Activated CD8-positive, alpha-beta memory T cell treated with anti-CD3 and anti-CD28 coated beads for 4 hours (primary cell): ENCODE measurements at places on chromosomes 2 and 18.

DNA sequence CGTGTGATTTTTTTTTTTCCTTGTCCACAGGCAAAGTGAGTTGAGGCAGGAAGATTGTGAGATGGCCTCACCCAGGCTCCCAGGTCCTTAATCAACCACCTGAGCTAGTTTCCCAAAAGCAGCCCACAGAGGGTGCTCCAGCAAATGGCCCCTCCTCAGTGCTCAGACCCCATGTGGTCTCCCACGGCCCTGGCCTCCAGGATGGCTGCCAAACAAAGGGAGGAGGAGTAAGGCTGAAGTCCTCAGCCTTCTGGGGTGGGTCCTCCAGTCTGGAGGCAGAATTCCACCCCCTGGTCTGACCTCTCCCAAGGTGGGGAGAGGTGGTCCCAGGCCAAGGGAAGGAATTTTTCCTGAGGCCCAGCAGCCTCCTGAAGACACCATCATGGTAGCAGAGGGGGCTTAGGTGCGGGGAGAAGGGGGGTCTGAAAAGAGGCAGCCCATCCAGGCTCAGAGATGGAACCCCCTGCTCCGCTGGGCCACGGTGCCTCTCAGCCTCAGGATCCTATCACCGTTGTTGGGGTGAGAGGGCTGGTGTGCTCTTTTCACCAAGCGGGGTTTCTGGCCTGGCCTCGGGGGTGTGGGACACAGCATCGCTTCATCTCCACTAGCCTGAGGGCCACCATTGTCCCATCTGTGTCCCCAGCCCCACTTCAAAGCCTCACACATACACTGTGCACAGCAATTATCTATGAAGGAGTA is 2.3 kb downstream of the NGEF start:
- no peak for DNase-seq

DNA sequence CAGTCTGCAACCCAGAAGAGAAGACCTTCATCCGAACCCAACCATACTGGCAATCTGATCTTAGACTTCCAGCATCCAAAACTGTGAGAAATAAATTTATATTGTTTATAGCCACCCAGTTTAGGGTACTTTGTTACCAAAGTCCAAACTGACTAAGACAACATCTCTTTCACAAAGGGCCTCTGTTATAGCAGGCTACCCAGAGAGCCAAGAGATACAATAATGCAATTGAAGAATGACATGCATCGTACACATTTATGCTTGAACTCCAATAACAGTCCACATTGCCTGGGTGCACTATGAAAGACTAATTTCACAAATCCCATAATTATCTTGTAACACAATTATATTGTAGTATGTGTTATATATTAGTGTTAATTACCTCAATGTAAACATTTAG is 39.1 kb upstream of the ANKRD44 start:
- no peak for DNase-seq

DNA sequence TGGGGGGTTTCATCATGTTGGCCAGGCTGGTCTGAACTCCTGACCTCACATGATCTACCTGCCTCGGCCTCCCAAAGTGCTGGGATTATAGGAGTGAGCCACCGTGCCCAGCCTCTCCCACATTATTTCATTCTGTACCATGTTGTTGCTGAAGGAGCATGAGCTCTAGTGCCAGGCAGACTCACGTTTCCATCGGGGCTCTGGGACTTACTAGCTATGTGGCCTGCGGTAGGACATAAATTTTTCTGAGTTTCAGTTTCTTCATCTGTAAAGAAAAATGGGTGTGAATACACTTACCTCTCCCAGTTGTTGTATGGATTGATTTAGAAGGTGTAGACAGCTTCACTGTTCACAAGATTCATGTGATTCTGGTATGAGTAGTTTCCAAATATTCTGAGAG is 30.8 kb upstream of the CCL20 start:
- no peak for DNase-seq

- DNase-seq: no peak
Observed at GRCh38 chr2:46544581-46544980, 65.2 kb downstream of the TMEM247 start.

- DNase-seq: no peak
Observed at GRCh38 chr2:47002480-47003381, 87.1 kb upstream of the MCFD2 start.

- no peak for DNase-seq
Observed at GRCh38 chr2:98747888-98748287, 17.0 kb upstream of the MGAT4A start.

GRCh38 chr2:171141320-171141719 is 19.4 kb downstream of the TLK1 start:
- DNase-seq: no peak

DNA sequence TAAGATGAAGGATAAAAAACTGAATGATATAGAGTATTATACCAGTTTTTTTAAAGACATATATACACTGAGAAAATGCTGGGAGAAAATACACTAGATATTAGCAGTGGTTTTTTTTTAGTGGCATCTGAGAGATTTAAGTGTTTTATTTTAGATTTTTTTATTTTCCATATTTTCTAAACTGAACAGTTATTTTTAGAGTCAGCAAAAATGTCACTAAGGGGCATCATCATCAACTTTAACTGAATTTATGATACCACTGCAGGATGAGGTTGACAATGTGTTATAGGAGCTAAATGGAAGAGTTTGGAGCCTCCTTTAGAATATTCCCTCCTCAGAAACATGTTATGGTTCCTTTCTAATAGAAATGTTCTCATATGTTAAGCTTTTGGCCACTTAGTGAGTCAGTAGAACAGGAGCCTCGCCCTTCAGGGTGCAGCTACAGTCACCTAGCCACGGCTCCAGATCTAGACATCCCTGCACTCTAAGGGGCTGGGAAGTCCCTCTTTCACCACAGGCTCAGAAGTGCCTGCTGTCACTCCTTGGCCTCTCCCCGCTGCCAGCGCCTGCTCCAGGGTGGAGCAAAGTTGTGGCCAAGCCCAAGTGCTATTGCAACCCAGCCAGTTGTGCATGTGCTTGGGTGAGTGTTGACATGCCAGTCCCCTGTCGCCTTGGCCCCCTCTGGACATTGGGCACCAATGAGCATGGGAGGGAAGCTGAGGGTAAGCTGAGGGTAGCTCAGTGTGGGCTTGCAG is 210.7 kb upstream of the RASGRP3 start:
- no peak for DNase-seq

GRCh38 chr18:58201733-58202730 is 158.0 kb downstream of the NEDD4L start:
- DNase-seq: no peak

DNA sequence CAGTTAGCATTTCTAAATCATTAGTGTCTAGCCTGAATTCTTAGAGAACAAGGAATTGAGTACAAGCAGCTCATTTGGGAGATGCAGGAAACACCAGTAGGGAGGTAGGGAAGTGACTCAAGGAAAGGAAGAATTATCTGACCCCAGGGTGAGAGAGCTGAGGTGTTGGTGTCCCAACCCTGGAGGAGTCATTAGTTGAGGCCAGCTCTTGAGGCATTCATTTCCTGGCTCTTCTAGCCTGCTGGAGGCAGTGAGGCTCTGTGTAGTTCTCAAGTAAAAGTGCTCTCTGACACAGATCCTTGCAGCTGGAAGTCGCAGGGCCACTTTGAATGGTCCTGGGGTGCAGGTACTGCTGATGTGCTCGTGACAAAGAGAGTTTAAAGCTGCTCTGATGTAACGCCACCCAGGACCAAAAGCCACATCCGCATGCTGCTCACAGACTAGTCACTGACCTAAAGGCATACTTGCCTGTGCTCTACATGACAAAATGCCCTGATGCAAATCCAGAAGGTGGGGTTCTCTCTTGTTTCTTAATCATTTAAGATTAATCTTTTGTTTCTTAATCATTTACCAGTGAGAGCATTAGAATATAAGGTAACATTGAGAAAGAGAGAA is 299.5 kb upstream of the LYPD1 start:
- DNase-seq: no peak

DNA sequence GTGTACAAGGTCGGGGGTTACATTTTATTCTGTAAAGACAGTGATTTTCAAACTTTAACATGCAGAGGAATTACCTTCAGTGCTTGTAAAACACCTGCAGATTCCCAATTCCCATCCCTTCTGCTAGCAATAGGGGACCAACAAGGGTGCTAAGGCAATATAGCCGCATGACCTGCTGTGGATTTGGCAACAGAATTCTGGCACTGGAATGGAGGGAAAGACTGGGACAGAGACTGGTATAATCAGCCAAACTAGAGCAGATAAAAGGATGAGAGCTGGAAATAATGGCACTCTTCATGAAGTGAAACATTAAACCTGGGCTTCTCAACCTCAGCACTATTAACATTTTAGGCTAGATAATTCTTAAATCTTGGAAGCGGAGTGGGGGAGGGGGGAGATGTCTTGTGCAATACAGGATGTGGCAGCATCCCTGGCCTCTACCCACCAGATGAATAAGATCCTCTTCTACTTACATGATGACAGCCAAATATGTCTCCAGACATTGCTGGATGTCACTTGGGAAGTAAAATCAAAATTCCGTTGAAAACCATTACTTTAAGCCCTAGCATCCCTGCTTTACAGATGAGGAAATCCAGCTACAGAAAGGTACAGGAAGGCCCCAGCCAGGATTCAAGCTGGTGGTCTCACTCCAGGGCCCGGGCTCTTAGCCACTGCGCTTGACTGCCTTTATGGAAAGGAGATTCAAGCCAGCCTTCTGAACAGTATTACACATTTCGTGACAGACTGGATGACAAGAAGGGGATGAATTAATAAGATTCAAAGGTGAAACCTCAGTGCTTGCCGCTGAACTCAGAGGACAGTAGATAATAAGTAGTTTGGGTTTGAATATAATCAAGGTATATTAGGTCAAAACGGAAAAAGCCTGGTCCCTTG is 1.7 kb downstream of the EVA1A start:
- no peak for DNase-seq

GRCh38 chr2:157938556-157938955 is 62.4 kb upstream of the ACVR1 start:
- no peak for DNase-seq

- no peak for DNase-seq
Observed at GRCh38 chr2:153543635-153544071, 65.1 kb upstream of the RPRM start.

GRCh38 chr2:216621292-216621691 is 11.9 kb upstream of the IGFBP2 start:
- no peak for DNase-seq

DNA sequence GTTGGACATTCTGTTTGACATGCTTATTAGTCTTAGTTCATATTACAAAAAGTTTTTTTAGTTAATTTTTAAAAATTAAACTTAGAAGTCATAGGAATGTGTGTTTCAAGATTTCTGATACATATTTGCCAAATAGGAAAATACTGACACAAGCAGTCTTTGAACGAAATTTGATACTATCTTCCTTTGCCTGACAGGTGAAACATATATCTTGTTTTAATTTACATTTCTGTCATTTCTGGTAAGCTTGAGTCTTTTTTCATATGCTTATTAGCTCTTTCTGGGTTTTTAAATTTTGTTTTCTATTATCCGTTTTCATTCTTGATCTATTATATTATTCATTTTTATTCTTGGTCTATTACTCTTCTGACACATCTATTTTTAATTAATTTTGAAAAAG is 24.5 kb downstream of the ITGAV start:
- DNase-seq: no peak
